ENCODE measurements at places on chromosomes 7 and 10.

GRCh38 chr7:124089621-124090020 is 56.8 kb upstream of the TMEM229A start:
- no peak for DNase-seq

DNA sequence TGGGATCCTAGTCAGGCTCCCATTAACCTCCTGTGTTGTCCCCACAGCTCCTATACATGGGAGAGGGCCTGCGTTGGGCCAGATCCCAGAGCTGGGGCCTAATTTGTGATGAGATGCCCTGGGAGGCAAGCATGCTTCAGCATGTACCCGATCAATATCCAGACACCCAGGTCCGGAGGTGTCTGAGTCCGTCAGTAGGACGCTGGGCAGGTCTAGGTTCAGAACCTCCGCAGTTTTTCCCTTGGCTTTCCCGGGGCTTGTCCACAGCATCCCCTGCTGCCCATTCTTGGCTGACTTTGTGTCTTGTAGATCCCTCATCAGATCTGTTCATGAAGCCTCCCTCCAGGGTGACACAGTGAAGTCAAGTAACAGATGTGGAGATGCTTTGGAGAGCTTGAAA is 32.7 kb upstream of the RBAK start:
- no peak for DNase-seq

- no peak for DNase-seq
Measured at GRCh38 chr10:17047908-17048307, 81.7 kb downstream of the CUBN start.

DNA sequence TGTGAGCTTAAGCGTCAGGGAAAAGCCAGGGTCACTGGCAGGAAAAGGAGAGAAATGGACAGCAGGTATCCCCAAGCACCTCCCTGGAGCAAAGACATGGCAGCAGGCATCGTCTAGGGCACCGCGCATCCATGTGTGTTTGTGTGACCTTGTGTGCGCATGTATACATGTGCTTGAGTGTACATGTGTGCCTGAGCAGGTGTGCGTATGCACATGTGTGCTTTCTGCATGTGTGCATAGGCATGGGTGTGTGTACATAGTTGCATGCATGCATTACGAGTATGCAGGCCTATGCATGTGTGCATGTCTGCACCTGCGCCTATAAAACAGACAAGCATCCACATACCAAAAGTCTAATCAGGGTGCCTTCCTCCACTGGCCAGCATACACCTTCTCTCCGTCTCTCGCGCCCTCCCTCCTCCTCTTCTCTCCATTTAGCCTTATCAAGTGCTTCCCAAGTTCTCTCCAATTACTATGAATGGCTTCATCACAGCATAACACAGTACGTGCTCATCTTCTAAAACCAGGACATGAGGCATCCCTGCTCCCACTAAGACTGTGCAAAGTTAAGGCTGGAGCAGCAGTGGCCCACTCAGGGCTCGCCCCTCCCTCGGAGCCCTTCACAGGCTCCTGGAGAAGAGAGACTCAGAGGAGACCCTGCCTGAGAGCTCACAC is 30.6 kb downstream of the RASGEF1A start:
- DNase-seq, result no peak

GRCh38 chr10:106874604-106874889 is 290.0 kb downstream of the SORCS1 start:
- DNase-seq, result no peak

DNA sequence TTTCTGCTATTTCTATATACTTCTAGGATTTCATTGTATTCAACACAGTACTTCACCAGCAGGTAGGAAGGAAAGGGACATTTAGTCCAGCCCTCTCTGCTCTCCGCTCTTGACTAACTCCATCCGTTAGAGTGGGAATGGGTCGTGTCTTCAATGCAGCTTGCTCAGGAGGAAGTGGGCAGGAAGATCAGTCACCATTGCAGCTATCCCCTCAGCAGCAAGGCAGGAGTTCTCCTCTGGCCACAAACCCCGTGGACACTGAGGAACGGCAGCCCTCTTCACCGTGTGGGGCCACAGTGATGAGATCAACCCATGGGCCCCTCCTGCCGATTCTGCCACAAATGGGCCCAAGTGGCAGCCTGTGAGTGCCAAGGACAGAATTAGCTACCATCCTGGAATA is 30.2 kb upstream of the IKZF1 start:
- no peak for DNase-seq

- DNase-seq, result no peak
Measured at GRCh38 chr7:15228831-15229230, 326.3 kb upstream of the DGKB start.

DNA sequence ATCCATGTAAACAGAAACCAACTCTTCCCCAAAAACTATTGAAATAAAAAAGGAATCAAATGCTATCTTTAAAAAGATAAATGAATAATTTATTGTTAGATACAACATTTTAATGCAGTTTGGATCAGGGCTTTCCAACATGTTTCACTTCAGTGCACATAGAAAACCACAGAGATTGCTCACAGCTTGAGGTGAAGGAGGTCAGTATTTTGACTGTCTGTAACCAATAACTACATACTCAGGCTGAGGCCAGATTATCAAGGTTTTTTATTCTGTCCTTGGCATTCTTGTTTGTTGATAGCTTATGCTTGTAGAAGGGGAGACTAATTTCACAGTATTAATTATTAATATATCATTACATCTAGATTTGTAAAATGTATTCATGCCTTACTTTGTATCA is 195.5 kb downstream of the PRKG1 start:
- DNase-seq, result no peak

DNA sequence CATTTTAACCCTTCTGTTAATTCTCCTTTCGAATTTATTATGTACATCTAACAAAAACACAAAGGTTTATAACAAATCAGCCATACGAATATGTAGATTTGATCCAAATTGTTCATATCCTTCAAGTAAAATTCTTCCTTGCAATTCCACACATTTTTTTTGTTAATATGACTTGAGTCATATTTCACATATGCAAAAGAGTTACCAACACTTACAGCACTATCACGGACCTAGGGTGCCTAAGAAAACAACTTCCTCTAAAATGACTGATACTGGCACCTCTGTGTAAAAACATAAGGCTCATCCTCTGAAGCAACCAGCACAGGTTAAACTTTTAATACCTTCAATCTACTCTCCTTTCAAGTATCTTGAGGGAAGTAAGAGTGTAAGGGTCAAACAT is 451.8 kb downstream of the SEMA3D start:
- DNase-seq, result no peak

- DNase-seq, result no peak
Measured at GRCh38 chr10:95306318-95306650, 15.5 kb upstream of the PDLIM1 start.

DNA sequence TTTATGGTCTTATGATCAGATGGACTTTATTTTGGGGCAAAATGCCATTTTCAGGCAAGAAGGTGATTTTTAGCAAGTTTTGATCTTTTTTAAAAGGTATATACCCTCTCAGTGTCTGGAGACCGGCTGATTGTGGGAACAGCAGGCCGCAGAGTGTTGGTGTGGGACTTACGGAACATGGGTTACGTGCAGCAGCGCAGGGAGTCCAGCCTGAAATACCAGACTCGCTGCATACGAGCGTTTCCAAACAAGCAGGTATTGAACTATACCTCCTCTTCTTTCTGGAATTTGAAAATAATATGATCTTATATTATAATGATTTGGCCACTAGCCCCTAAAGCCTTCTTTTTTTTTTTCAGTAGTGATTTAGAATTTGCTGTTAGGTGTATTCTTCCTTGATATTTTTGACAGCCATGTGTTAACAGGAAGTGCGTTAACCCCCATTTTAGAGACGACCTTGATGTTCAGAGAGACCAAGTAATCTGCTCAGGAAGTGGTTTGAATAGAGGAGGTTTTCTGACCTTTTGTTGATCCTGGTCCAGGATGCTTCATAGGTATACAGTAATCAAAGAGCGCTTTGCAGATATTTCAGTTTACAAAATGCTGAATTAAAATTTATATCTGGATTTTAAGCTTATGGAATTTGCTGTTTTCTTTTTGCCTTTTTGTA is 6.2 kb downstream of the BUB3 start:
- no peak for DNase-seq

Measured in NCI-H1105 (cell line).